Kidney glomerular epithelial cell (primary cell): ENCODE measurements at places on chromosomes 2 and 18.

DNA sequence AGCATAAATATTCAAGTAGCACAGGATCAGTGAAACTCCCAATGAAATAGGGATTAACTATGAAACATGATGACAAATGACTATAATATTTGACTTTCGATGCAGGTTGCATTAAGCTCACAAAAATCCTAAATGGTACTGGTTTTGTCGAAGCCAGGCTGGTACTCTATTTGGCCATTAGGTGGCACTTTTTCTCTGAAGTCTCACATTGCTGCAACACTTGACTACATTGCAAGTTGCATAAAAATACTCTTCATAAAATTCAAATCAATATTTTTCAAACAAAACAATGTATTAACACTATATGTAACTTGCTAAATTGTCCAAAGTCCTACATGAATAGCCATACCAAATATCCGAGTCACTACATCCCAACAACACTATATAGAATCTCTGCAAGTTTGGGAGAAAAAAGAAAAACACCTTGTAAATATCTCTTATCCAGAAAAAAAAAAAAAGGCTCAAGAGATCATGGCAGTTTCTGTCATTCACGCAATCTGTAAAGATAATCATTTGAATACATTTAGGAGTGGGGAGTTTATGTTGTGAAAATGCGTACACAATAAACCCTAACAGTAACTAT is 9.5 kb downstream of the RTTN start:
- peak; percentile 21 for DNase-seq

DNA sequence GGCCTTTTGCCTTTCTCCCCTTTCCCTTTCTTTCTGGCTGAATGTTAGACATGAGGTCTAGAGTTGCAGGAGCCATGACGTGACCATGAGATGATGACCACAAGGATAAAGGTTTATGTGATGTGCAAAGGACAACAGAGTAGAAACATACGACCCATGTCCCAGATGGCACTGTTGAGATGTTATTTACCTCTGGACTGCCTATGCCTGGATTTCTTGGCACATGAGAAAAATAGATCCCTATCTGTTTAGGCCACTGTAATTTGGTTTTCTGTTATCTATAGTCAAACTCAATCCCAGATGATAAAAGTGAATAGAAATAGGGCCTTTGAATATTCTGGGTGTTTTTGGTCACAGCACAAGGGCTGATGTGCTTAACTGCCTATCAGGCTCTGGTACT is 58.8 kb downstream of the GDF7 start:
- DNase-seq, result no peak

DNA sequence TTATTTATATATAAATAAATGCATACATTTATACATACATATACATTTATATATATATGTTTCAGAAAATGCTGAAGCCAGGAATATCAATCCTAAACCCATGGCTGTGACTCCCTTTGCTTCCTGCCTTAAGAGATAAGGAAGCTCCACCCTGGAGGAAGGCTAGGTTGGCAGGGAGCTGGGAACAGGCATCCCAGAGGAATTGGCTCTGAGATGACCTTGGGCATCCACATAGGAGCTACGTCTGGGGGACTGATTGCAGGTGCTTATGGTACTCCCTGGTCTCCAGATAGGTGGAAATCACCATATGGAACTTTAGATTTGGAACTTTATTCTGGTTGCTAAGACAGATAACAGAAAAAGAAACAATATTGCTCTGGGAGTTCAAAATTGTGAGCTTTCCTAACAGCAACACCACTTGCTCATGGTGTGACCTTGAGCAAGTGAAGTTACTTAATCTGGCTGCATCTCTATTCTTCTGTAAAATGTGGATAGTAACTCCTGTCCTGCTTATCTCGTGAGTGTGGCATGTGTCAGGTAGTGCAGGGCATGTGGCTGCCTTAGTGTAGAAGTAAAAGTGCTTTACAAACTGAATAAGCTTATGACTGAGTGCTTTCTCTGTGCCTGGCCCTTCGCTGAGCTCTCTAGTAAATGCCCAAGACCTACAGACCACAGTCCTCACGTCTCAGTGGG is 341.0 kb downstream of the MEIS1 start:
- no peak for DNase-seq

- DNase-seq, result no peak
These were observed 257.3 kb upstream of the APCDD1 start for GRCh38 chr18:10197097-10197496.
